ENCODE measurements at places on chromosomes 2 and 18.

- no peak for DNase-seq
Measured at GRCh38 chr2:216858312-216858711, 1.6 kb downstream of the TNP1 start.

DNA sequence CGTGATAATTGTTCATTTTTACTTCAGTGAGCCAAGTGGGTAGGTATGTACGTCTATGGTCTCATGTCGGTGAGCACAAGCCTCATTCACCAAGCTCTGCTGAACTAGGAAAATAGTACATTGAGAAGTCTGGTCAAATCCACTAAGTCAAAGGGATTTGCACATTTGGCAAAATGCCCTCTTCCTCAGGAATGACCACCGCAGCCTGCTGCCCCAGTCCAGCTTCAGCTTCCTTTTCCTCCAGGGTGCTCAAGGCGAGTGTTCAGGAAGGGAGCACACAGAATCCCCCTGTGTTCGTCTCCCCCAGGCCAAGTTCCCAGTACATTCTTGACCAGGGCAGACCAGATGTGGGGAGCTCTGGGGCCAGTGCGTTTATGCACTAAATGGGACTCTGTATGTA is 23.0 kb downstream of the TCF7L1 start:
- no peak for DNase-seq

DNA sequence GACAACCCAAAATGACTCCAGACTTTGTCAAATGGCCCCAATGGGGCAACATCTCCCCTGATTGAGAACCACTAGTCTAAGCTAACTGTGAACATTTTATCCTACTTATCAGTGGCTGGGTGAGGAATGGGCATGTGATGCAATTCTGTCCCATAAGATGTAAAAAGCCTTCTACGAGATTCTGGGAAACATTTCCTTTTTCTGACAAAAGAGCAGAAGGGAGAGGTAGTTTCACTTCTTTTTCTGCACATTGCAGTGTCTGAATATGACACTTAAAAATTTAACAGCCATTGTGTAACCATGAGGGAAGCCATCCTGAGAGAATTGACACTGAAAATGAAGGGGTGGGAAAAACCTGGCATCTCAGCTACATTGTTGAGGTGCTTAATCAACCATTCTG is 17.3 kb upstream of the MARCHF4 start:
- DNase-seq, result no peak

DNA sequence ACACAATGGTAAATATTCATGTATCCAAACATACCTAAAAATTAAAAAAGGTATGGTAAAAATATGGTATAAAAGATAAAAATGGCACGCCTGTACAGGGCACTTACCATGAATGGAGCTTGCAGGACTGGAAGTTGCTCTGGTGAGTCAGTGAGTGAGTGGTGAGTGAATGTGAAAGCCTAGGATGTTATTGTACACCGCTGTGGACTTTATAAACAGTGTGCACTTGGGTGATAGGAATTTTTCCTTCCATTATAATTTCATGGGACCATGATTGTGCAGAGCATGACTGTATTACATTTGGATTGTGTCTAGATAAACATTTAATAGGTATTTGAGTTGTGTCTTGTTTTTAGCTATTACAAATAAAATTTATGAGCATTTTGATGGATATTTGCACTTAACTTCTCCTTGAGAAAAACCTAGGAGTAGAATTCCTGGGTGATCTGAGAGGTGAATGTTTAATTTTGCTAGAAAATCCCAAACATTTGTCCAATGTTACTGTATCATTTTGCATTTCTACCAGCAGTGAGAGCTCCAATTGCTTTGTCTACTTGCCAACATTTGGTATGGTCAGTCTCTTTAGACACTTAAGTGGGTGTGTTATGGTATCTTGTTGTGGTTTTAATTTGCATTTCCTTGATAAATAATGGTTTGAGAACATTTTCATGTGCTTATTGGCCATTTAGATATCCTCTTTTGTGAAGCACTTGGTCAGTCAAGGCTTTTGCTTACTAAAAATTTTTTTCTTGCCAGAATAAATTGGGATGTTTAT is 81.7 kb downstream of the BCL2L11 start:
- no peak for DNase-seq

DNA sequence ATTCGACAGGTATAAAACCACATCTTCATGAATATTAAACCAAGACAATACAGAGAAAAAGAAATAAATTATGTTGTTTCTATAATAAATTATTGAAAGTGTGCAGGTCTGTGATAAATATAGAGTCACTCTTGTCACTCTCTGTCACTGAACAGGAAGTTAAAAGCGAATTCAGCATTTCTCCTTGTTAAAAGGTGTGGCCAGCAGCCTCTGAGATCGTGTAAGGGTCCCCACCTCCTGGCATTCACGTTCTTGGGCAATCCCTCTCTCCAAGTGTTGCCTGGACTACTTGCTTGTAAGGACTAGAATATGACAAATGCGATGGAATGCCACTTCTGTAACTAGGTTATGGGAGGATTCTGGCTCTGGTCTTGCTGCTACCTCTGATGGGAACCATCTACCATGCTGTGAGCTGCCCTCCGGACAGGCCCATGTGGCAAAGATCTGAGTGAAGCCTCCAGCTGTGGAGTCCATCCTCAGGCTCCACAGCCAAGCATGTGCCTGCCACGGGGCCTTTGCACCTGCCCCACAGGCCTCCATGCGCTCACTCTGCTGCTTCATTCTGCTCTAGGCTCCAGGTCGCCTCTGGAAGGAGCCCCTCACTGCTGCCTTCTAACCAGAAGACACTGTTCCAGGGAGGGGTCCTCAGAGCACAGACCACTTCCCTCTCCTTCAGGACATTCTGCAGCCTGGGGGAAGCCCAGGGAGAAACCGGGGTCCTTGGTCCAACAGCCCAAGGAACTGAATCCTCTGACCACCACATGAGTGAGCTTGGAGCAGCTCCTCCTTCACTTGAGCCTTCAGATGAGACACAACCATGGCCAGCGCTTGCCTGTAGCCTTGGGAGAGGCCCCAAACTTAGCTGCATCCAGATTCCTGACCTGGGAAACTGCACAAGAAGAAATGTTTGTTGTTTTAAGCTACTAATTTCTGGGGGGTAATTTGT is 202.9 kb upstream of the HDAC4 start:
- DNase-seq, result no peak

DNA sequence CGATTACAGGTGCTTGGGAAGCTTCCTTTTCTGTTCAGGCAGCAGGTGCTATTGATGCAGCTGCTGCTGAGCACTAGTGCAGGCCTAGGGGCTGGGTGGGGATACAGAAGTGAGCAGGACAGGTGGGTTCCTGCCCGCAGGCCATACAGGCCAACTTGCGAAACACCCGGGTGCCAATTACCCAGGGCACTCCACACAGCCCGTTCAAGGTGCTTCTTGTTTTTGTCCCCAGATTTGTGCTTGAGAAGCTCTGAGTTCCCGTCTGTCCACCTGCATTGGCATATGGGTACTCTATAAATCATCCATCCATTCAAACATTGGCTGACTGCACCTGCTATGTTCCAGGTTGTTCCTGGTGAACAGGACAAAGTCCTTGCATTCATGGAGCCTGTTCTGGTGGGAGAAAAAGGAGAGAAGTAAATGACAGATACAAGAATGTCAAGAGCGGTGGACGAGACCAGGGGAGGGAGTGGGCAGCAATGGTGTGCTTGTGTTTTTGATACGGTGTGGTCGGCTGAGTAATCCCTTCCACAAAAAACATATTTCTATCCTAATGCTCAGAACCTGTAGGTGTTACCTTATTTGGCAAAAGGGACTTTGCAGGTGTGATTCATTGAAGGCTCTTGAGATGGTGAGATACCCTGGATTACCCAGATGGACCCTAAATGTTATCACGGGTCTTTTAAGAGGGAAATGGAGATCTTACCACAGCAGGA is 31.4 kb downstream of the SH3BP4 start:
- DNase-seq, result no peak

- DNase-seq, result no peak
Measured at GRCh38 chr2:198628596-198628995, 824.2 kb downstream of the PLCL1 start.

- DNase-seq, result no peak
Measured at GRCh38 chr2:101380376-101380775, 6.9 kb downstream of the CREG2 start.

DNA sequence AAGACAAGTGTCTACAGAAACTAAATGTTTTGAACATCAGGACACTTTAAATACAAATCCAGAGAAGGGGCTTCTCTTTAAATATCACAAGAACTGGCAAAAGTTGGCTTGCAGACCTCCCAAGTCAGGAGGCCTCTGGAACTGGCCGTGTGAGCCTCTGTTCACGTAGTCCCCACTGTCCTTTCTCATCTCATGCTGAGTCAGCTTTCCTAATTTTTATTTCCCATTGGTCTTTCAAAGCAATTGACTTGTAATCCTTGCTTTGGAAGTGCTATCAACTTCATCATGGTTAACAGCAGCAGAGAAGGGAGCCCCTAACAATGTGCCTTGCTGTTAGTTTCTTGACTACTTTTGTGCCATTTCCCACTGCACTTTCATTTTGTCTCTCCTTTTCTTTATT is 303.3 kb downstream of the DPP10 start:
- no peak for DNase-seq

All from T-cell (primary cell).